ENCODE measurements at places on chromosomes 3 and 15.

DNA sequence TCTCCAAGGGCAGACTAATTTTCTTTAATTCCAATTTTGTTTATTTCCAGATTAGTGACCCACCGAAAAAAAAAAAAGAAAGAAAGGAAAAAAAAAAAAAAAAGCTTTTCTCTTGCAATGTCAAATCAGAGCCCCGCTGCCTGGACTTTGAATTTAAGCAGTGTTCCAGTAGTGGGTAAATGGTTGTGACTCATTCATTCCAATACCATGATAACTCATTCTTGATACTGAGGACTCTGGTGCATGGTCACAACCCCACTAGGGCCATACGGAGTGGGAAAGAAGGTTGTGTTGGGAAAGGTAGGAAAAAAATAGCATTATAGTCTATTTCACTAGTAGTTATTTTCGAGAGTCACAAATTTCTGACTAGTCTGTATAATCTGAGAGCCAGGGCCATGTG, 59.1 kb upstream of the COL8A1 start:
- DNase-seq: no peak

- DNase-seq: no peak
These were observed 10.3 kb downstream of the ATG7 start for GRCh38 chr3:11282250-11283138.

DNA sequence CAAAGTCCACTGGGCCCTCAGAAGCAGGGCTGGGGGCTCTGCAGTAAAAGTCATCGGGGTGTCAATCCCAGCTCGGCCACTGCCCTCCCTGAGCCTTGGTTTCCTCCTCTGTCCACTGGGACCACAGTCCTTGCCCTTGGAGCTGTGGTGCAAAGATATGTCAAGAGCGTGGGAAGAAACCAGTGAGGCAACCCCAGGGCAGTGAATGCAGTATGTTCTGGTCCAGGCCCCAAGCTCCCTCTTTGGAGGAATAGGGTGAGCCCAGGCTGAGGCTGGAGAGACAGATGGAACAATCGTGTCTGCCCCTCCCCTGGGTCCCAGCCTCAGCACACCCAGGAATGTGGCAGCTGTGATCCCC, 779 bp downstream of the GRIP2 start:
- DNase-seq: no peak

DNA sequence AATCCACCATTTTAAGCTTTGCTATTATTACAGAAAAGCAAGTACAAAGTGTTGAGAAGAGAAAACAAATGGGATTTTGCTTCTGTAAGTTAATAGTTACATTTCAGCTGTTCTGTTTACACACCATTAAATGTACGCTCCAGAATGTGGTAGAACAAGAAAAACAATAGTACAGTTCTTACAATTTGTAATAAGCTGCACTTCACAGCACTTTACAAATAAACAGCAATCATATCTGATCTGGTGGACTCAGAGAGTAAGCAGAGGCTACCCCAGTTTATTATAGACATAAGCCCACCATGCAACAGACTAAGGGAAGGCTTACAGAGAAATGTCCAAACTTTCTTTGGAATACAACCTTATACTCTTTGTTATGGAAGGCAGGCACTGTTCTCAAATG, 126.4 kb downstream of the OXSM start:
- no peak for DNase-seq

- no peak for DNase-seq
These were observed 129.2 kb upstream of the TSC22D2 start for GRCh38 chr3:150278843-150279381.

- no peak for DNase-seq
These were observed 82.3 kb downstream of the RBPMS2 start for GRCh38 chr15:64693134-64693533.

GRCh38 chr3:112056451-112056929, 22.0 kb downstream of the TMPRSS7 start:
- no peak for DNase-seq

GRCh38 chr15:98524838-98525660, 123.3 kb upstream of the IGF1R start:
- no peak for DNase-seq

DNA sequence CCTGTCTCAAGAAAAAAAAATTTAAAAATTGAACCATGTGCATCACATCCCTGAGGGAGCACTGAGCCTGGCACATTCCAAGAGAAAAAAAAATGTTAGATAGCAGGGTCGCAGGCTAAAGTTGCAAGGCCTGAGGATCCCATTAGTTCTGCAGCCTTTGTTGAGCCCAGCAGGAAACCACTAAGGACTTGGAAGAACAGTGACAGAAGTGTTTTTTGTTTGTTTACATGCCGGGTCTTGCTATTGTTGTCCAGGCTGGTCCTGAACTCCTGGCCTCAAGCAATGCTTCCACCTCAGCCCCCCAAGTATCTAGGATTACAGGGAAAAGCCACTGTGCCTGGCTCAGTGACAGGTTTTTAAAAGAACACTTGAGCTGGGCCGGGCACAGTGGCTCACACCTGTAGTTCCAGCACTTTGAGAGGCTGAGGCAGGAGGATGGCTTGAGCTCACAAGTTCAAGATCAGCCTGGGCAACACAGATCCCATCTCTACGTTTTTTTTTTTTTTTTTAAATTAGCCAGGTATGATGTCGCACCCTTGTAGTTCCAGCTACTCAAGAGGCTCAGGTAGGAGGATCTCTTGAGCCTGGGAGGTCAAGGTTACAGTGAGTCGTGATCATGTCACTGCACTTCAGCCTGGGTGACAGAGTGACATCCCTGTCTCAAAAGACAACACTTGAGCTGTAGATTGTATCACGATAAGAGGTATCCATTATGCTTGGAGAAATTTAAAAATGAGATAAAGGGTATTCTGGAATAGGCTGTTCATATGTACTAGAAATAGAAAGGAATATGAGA, 15.2 kb downstream of the CHAC1 start:
- no peak for DNase-seq

DNA sequence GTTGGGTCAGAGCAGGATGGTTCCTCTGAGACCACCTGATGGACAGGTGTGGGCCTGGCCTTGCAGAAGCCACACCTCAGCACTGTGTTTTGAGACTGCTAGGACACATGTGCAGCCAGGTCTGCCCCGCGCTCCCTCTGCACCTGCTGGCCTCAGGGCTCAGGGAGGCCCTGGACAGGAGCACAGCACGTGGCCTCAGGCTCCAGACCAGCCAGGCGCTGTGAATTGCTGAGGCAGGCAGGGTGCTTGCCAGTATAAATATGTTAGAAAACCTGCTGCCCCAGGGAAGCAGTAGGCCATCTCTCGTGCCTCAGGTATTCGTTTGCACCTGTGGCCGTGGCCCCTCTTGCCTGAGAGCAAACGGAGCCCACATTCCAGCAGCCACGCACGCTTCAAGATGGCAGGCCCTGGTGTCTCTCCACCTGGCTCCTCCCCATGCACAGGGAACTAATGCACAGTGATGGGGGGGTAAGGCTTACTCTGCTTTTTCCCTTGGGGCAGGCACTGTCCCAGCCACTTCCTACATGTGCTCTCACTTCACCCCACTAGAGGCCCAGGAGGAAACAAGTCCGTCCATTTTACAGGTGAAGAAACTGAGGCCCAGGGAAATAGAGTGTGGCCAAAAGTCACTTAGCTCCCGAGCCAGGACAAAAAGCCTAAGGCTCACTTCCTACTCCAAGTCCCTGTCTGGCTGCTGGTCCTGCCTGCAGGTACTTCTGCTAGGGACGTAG, 20.4 kb downstream of the SEC61A1 start:
- DNase-seq: no peak

DNA sequence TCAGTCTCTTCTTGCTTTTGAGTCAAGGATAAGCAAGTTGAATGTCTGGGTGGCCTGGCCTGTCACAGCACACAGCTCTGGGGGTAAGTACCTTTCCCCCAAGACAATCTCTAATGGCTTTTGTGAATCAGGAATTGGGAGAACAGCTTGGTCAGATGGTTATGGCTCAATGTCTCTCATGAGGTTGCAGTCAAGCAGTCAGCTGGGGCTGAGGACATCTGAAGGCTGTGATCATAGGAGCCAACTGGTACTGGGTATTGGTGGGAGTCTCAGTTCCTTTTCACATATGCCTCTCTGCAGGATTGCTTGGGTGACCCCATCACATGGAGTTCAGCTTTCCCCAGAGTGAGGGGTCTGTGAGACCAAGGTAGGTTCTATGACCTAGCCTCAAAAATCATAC, 33.0 kb upstream of the TMEM158 start:
- no peak for DNase-seq

- DNase-seq: no peak
These were observed 44.7 kb upstream of the LIPC start for GRCh38 chr15:58387130-58387529.

GRCh38 chr3:52454938-52455282, 494 bp upstream of the NISCH start:
- no peak for DNase-seq

DNA sequence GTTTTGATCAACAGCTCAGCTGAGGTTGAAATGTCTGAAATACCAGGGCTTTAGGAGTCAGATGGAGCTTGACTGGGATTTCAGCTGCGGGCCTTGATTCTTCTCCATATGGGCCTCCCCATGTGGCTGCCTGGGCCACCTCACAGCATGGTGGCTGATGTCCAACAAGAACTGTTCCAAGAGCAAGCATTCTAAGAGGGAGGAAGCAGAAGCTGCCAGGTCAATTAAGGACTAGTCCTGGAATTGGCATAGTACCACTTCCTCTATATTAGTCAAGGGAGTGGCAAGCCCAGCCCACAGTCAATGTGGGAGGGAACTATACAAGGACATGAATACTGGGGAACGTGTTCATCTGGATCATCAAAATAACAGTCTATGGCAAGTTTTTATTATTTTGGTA, 181.7 kb upstream of the ANKRD28 start:
- DNase-seq: no peak

DNA sequence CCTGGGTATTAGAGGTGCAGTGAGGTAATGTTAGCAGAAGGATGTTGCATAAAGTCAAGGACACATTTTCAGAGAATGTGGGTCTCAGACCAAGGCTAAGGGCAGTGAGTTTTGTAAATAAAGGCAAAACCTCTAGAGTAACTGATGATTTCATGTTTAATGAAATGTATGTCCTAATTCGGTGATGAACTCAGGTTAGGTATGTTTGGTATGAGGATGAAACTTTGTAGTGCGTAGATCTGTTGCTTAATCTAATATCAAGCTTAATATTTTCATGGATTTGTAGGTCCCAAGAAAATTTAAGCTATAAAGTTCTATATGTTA, 3.6 kb downstream of the USP50 start:
- no peak for DNase-seq

- no peak for DNase-seq
These were observed 58.3 kb upstream of the XCR1 start for GRCh38 chr3:46085421-46086082.
